Amniotic epithelial cell (primary cell): ENCODE measurements at places on chromosomes 6 and 20.
A peak's percentile ranks its signal among the peaks of the same experiment; 100 is the strongest.

- peak; percentile 6 for DNase-seq
These were observed 47.5 kb upstream of the NAA20 start for GRCh38 chr20:19969507-19970255.

DNA sequence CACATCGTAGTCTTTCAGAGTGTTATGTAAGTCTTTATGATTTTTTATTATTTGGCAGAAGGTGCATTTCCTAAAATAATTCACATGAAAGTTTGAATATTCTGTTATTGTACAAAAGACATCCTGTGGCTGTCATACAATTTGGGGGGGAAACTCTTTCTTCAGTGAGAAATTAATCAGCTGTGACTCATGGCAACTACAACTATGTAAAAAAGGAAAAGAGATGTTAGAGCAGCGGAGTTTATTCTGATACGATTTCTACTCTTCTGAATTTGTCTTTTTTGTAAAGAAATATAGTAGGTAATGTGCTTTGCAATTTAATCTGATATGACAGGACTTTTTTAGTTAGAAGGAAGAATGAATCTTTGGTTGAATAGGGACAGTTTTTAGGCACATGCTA is 14.2 kb downstream of the COL19A1 start:
- no peak for DNase-seq

- no peak for DNase-seq
These were observed 159.9 kb downstream of the TFAP2B start for GRCh38 chr6:50978380-50979170.

DNA sequence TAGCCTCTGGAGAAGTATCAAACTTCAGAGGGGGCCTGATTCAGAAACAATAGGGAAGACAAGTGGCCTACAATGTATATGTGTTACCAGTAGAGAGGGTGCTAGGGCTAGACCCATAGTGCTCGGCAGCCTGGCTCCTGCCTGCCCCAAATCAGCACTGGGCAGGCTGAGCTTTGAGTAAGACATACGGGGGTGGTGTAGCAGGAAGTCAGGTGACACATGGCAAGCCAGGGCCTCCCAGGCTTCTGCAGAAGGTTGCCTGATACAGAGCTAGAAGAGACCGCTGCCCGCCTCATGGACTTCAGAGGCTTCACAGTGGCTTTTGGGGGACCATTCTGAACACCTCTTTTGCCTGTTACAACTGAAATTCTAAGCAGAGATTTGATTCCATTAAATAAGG is 43.4 kb downstream of the RALY start:
- DNase-seq, result peak; percentile 24

DNA sequence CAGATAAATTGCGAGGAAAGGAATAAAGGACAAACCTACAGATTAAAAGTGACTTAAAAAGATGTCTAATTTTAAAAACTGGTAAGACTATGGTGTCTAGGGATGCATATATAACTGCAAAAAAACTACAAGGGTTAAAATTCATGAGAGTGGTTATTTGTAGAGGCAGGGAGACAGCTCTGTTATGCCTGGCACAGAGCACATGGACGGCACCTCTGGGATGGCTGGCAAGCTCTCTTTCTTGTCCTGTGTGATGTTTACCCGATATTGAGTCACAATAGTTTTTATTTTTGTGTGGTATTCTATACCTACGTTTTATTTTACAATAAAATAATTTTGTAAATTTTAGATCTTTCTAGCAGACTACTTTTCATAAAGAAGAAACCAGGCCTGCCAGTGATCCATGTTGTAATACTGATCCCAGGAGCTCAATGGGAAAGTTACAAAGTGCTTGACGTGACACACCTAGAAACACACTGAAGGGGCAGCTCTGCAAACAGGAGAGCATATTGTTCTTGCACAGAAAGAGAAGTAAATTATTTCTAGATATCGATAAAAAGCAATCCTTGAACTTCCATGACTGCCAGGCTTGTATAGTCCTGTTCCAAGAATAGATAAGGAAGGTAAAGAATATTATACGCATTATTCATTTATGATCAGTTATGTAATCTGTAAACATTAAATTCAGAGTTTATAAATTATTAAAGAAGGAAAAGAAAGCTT is 290.0 kb downstream of the PTPRK start:
- DNase-seq, result no peak

GRCh38 chr6:22029171-22029570 is 267.7 kb downstream of the PRL start:
- DNase-seq, result no peak

GRCh38 chr6:167530951-167531350 is 206.1 kb downstream of the TTLL2 start:
- no peak for DNase-seq

DNA sequence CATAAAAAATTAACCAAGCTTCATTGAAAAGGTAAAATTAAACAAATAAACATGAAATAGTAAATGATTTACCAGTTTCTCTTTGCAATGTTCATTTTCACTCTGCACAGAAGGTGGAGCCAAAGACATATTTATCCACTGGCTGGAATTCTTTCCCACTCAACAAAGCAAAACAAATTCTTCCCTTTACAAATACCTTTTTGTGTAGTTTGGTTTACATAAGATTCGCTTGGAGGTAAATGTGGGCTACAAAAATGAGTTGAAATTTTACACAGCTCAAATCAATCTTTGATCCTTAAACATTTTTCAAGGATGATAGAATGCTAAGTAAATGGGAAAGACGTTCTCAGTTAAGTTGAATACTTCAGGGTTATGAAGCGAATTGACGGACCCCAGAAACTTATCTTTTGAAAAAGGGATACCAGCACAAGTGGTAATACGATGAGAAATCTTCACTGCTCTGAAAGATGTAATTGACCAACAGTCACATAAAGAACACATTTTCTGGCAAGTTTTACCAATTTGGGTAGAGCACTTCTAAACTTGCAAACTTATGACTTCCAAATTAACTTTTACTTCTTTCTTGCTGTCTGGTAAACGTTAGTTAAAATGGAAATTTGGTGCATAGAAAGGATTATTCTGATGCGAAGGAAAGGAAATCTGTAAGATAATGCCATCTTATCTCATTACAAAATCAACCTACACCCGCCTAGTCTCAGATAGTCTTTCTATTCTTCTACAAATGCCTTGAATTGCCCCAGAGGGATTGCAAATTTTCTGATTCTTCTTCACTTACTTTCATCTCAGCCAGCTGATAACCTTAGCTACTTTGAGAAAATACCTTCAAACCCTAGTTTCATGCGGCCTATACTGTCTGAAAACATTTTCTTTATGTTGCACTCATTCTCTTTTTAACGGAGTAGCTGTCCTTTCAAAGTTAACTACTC is 4.7 kb upstream of the GJA1 start:
- DNase-seq, result peak; percentile 56

- DNase-seq, result peak; percentile 64
These were observed 25.9 kb downstream of the MRS2 start for GRCh38 chr6:24428615-24429014.

- DNase-seq, result no peak
These were observed 193.5 kb downstream of the MYLK4 start for GRCh38 chr6:2557181-2557720.

DNA sequence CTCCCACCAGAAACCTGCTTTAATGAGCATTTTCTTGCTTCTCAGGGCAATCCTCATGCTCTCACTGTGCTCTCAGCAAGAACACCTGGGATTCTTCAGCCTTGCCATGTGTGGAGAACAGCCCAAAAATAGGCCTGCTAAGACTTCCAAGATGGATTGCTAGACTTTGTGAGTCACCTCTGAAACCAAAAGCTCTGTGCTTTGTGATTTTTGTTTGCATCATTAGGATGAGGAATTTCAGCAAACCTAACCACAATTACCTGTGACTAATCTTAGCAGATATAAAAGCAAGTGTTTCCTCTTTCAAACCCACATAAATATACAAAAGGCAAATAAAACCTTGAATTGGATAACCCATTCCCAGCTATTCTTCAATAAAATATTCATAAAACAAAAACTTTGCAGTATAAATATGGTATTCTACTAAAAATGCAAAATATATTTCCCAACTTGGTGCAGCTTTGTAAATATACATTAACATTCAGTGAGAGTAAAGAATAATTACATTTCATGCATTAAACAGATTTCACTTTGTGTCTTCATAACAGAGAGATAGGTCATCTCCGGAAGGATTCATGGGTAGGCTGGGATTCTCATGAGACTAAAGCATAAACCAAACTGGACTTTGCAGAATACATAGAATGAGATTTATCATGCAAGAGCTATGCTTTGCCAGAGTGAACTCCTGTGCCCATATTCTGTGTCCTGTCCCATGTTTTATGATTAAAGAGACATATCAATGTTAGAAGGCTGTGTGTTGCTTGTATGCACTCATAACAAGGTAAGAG is 33.5 kb downstream of the TPBG start:
- peak; percentile 96 for DNase-seq

DNA sequence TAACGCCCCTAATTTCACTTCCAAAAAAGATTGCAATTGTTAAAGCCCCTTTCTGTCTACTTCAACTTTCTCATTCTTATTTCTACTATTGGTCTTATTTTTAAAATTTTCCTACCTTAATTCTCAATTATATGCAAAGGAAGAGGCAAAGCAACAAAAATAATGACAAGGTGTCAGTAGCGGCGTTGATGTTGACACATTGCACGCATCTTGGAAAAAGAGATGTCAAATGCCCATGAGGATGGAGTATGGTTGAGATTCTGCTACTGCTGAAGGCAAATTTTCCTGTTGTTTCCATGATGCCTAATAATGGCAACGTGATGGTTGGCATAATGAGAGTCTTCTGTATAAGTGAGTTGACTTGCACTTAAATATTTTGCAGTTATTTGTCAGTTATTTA is 258.9 kb downstream of the CDKAL1 start:
- DNase-seq, result no peak

DNA sequence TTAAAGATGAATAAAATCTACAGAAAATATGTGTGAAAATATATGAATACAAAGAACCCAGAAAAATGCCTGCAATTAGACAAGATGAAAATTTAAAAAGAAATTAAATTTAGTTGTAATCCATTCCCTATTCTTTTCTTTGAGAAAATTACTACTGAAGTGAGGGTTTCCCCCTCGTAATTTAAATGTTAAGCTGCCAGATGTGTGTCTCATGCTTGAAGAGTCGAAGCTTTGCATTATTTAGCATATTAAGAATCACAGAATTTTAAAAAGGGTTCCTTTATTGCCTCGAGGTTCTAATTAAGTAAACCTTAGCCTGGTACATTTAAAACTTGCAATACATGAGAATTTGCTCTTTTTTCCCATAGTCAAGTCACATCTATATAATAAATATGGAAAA is 630.1 kb downstream of the TFAP2A start:
- DNase-seq, result no peak

GRCh38 chr6:129776542-129777330 is 66.8 kb upstream of the ARHGAP18 start:
- DNase-seq, result no peak

- no peak for DNase-seq
These were observed 10.7 kb downstream of the ZNF165 start for GRCh38 chr6:28090917-28091586.

- no peak for DNase-seq
These were observed 27.8 kb downstream of the FOXA2 start for GRCh38 chr20:22556565-22557056.

DNA sequence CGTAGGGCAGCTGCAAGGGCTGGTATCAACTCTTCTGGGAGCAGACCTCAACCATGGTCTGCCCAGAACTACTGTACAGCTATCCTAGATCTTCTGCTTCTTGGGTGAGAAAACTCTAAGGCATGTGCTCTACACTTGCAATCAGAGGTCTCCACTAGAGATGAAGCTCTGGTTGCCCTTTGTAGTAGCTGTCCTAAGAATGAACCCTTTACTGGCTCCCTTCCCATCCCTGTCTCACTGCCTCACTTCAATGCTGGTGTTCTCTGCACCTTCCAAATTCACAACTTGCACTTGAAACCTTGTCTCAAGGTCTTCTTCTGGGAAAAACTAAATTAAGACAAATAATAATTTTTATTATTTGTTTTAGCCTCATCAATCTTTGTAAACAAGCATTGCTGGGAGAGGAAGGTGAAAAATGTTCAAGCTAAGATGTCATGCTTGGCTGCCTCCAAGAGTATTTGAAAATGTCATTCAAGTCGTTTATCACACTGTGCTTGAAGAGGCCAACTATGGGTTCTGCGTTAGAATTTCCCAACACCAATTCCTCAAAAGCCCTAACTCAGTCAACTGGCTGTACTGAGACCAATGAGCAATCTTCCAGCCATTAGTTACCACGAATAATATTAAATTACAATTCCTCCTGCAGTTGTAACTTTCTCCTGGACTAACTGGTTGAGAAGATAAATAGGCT is 255.7 kb upstream of the PRND start:
- no peak for DNase-seq

GRCh38 chr6:43250992-43251373 is 7.7 kb downstream of the TTBK1 start:
- no peak for DNase-seq

DNA sequence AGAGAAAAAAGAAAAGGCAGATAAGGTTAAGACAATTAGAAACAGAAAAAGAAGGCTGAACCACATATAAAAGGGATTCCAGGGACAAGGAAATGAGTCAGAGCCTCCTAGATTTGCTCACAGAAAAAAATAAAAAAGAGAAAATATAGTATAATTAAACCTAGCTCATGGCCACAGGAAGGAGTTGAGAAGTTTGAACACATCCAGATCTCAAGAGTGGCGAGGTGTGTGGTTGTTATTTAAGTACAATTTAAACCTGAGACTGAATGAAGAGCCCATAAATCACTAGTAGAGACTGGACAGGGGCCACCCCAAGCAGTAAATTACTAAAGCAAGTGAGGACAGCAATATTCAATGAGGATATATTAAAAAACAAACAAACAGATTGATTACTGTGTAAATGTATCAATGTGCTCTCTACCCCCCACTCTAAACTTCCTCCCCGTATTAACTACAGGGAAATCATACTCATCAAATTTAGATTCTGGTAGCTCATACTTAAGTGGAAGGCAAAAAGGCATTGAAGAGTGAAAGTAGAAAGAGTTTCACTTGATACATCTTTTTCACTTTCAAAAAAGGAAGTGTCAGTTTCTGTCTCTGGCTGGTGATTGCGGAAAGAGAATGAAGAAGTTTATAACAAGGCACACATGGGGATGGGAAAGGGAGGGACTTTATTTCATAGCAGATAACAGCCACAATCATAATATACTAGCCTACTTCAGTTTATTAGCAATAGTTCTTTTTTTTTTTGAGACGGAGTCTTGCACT is 49.3 kb upstream of the SCAF8 start:
- DNase-seq, result peak; percentile 34

GRCh38 chr20:23203310-23203709 is 117.2 kb upstream of the CD93 start:
- no peak for DNase-seq

- peak; percentile 41 for DNase-seq
These were observed 111.6 kb downstream of the TBC1D32 start for GRCh38 chr6:121222656-121223055.

GRCh38 chr6:84763003-84763885 is 1.2 kb downstream of the TBX18 start:
- peak; percentile 81 for DNase-seq

GRCh38 chr6:107660839-107661238 is 163.3 kb downstream of the SCML4 start:
- no peak for DNase-seq

- DNase-seq, result no peak
These were observed 11.5 kb upstream of the SCP2D1 start for GRCh38 chr20:18802012-18802634.

- no peak for DNase-seq
These were observed 789.2 kb downstream of the MAFB start for GRCh38 chr20:39899881-39900280.
